ENCODE measurements at places on chromosomes 1 and 21. TPM values are rescaled to one million over a fixed set of nuclear protein-coding genes. Genes with fewer than 3 reads are reported as not detected.

Gene KCNE2
- total RNA-seq, result not detected

Gene SLC50A1
- total RNA-seq, result 26.2 TPM

Gene CFHR4
- total RNA-seq, result not detected

Gene HORMAD1
- 0.17 TPM for total RNA-seq

Gene CNKSR1
- not detected for total RNA-seq

- DNase-seq, result no peak
Measured at GRCh38 chr1:175216444-175216843, 23.9 kb upstream of the KIAA0040 start.

- DNase-seq, result peak; percentile 36
Measured at GRCh38 chr1:209659909-209660308, 7.7 kb upstream of the LAMB3 start.

DNA sequence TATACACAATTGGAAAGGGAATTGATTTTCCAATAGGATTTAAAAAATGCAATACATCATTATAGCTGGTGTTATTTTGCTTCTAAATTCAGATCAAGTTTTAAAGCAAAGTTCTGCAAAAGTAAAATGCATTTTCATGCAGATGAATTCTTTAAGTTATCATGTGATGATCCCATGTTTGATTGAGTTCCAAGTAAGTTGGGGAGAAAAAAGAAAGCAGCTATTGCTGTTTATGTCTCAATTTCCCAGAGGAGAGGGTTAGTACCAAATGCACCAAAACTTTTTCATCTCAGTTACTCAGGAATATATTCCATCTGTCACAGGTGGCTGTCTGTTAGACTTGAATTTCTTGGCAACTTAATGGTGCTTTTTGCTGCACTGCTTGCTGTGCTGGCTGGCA, 29.7 kb downstream of the HSPA13 start:
- DNase-seq, result no peak

DNA sequence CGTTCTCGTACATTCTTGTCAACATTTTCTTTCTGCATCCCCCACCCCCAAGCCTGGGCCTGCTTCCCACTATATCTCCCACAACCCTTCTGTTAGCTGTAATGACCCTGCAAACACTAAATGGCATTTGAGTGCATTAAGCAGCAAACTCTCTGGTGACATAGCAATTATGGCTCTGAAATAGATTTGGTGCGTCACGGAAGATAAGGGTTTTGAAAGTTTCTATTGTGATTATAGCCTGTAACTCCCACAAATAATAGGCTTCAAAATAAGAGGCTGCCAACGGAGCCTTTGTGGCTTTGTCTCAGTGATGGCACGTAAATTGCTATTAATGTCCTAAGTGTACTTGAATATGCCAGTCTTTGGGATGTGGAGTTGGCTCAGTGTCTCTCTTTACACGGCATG, 277.6 kb downstream of the PBX1 start:
- DNase-seq, result no peak

DNA sequence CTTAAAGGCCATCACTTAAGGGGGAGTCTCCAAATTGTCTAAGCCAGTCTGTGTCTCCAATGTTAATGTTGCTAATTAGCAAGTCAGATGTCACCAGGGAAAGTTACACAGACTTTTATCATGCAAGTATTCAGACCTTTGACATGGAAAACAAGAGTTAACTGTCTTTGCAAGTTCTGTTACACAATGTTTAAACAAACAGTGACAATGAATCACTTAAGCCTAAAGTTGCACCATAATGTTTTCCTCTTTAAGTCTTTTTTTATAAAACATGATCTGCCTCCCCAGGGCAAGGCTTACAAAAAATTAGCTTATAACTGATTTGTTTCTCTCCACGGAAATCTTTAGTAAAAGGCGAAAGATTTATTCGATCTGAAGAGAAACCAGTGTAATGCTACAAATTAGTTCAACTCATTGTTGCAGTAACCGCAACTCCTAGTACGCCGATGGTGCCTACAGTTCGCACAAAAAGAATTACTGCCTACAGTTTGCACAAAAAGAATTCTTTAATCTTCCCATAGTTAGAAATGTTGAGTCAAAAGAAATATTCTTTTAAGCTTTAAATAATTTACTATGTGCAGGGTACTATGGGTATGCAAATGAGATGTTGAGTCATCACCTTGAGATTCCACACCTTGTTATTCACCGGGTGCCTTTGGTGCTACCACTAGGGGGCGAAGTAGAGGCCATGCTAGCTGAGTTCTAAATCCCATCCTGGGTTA, 45.3 kb downstream of the HHAT start:
- DNase-seq, result peak; percentile 73

GRCh38 chr1:196598942-196599748, 9.1 kb downstream of the KCNT2 start:
- DNase-seq, result no peak

GRCh38 chr1:35894183-35894582, 11.2 kb downstream of the AGO1 start:
- DNase-seq, result no peak

GRCh38 chr1:91789273-91789997, 96.5 kb downstream of the TGFBR3 start:
- DNase-seq, result no peak

- no peak for DNase-seq
Measured at GRCh38 chr1:239125893-239126292, 260.5 kb upstream of the CHRM3 start.

GRCh38 chr1:179820226-179820970, 57.2 kb downstream of the TOR1AIP2 start:
- no peak for DNase-seq

- DNase-seq, result no peak
Measured at GRCh38 chr1:3690282-3691065, 38.2 kb downstream of the TP73 start.

- peak; percentile 33 for DNase-seq
Measured at GRCh38 chr1:9822897-9823692, 670 bp downstream of the CLSTN1 start.

DNA sequence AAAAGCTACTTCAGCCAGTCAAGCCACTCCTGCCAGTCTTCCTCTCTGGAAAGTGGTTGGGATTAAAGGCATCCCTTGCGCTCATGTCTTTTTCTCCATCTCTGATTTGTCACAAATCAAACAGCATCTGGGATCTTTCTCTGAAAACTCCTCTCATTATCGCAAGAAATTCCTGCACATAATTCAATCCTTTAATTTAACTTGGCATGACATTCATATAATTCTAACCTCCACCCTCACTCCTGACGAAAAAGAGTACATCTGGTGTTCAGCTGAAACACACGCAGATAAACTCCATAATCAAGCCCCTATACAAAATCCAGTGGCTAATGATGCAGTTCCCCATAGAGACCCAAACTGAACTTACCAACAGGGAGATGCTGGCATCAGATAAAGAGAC, 19.4 kb upstream of the SLC2A5 start:
- no peak for DNase-seq

All from dermis blood vessel endothelial cell (primary cell).